Stimulated activated naive CD4-positive, alpha-beta T cell treated with Interleukin-2 at 50 U/mL for 16 hours (primary cell): ENCODE measurements at places on chromosomes 6 and 20.

DNA sequence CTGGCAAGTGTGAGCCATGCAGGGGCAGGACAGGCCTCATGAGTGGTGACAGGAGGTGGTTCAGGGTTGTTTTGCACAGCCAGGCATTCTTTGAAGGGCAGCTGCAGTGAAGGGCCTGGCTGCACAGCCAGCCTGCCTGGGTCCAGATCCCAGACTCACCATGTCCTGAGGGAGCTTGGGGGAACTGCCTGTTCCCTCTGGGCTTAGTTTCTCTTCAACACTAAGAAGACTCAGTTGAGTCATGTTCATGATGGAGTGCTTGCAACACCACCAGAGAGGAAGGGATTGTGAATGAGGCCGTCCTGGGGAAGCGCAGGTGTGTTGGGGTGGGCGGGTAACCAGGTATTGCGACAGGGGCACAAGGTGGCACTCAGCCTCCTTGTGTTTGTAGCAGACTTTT lies 102.4 kb downstream of the CDH26 start:
- no peak for DNase-seq

GRCh38 chr20:35985806-35986205 lies 17.4 kb downstream of the CNBD2 start:
- no peak for DNase-seq

- no peak for DNase-seq
Observed at GRCh38 chr6:166553563-166554271, 32.8 kb downstream of the RAMACL start.

GRCh38 chr20:57445298-57445697 lies 54.1 kb downstream of the RBM38 start:
- DNase-seq = no peak

- DNase-seq = no peak
Observed at GRCh38 chr6:2737885-2738284, 12.8 kb downstream of the MYLK4 start.

DNA sequence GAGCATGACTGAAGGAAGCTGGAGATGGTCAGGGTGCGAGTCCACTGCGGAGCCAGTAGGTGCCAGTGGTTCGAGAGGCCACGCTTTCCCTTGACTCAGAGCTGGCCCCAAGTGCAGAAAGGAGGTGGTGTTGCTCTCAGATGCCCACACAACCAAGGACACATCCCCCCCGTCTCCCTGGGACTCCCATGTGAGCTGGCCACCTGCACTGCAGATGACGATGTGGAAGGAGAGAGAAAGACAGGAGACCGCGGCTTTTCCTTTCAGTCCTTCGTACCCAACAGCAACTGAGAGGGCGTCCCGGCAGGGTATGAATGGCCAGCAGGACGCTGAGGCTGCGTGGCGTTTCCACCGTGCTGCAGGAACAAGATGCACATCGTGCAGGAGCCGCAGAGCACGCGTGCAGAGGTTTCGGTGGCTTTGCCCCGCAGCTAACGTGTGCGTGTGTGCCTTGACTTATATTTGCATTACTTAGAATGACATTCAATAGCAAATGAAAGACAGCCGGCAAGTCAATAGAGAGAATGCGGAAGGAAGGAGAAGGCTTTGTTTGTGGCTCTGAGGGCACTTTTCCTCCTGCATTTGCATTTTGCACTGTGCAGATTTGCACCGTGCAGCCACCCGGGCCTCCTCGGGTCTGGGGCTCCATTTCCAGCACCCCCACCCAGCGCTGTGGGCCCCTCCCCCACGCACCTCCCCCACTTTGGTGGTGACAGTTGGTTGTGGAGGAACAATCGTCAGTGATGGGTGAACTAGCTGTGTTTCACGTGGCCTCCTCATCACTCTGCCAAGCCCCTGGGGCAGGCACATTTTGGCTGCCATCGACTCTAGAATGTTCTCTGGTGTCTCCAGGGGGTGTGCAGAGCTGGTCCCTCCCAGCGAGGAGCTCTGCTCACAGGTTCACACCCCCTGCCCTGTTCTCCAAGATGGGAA lies 26.4 kb upstream of the BHLHE23 start:
- no peak for DNase-seq

GRCh38 chr6:116016846-116017545 lies 43.7 kb downstream of the FRK start:
- DNase-seq = no peak

- no peak for DNase-seq
Observed at GRCh38 chr20:18995455-18995854, 181.9 kb downstream of the SCP2D1 start.

DNA sequence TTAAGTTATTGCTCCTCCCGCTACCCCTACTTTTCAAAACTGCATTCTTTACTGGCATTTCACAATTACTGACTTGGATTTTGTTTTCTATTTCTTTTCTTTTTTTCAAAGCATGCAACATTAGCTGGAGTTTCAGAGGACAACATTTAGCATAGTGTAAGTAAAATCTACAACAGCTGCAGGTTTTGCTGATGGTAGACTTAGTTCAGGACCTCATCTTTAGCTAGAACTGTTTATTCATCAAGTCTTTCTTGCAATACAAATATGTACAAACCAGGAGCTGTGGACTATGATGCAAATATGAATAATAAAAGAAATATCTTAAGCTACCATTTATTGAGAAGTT lies 728 bp upstream of the CEP162 start:
- DNase-seq = no peak

GRCh38 chr20:63054103-63054474 lies 47.3 kb upstream of the BHLHE23 start:
- no peak for DNase-seq

- no peak for DNase-seq
Observed at GRCh38 chr6:146884728-146885127, 286.0 kb downstream of the ADGB start.

- DNase-seq = no peak
Observed at GRCh38 chr20:35271904-35272303, 6.0 kb downstream of the MMP24OS start.

DNA sequence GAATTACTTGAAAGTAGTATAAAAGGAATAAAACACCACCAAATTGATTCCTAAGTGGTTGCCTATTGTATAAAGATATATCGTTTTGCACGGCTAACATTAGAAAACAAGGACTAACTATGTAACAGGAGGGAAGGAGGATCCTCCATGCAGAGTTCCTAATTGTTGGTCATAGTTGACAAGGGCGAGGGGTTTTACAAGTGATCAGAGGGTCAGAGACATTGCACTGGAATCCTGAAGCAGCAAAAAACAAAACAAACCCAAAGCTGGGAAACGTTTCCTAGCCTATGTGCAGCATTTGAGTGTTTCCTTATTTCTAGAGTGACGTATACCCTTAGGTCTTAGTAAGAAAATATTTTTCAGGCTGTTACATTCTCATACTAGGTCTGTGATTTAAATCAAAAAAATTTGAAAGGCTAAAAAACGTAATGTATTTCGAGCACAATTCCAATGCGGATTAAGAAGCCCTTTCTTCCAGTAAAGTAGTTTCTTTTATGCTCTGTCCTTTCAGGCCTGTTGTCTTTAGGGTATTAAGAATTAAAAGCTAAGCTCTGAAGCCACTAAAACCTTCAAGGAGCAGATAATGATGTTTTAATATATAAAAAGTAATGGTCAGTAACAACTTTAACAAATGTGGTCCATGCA lies 373.8 kb upstream of the MMS22L start:
- no peak for DNase-seq
